ENCODE measurements at places on chromosomes 1 and 21.

DNA sequence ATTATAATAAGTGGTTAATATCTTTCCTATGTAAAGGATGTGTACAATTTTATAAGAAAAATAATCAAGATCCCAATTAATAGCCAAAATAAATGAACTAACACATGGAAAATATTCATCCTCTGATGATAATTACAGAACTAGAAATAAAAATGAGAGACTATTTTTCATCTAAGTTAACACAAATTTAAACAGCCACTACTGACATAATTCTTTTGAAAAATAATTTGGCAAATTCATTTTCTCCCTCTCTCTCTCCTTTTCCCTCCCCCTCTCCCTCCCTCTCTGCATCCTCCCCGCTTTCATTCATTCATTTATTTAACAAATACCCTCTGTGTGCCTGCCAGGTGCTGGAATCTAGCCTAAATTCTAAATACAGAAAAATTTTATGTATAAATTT lies 10.3 kb upstream of the SFPQ start:
- DNase-seq: no peak

- no peak for DNase-seq
These were observed 20.4 kb downstream of the TEX35 start for GRCh38 chr1:178533121-178533946.

- DNase-seq: no peak
These were observed 198.6 kb downstream of the PTPRC start for GRCh38 chr1:198837278-198838021.

DNA sequence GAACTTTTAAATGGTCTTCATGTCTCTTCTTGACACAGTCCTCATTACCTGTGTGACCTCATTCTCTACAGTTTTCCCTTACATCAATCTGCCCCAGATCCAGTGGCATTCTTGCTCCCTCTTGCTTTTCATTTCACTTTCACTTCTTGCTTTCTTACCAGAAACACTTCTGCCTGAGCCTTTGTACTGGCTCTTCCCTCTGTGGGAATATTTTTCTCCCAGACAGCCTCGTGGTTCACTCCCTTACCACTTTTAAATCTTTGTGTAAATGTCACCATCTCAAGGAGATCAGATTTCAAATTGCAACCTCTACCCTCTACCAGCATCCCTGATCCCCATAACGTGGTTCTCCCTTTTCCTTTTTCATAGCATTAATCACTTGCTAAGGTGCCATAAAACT lies 73.2 kb downstream of the DISC1 start:
- DNase-seq: no peak

DNA sequence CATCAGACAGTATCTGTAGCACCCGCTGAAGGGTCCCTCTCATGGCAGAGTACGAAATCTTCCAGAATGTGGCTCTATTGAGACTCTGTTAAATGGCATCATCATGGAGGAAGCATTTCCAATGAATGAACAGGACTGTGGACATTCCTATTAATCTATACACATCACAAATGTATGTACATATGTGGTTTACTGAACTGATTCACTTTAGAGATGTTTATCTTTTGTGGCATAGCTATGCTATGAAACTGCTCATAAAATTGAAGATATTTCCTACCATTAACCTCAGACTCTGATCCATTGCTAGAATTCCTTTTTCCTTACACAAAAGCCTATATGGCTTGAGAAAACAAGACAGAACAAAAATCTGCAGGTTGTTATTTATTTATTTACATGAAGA lies 259.6 kb upstream of the RRP15 start:
- no peak for DNase-seq

DNA sequence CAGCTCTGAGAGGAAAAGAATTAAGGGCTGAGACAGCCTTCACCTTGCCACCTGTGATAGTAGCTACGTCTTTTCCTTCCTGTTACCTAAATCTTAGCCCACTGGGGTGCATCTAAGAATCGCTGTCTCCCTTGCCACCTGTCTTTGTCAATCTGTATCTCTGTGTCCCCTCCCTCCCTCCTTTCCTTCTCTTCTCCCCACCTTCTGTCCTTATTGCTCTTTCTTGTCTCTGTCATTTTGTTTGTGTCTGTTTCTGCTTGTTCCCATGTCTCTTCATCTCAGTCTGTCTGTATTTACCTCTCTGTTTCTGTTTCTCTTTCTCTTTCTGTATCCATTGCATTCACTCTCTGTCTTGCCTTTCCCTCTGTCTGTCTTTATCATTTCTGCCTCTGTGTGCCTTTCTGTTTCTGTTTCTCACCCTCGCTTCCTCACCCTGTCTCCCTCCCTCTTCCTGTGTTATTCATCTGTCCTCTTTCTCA lies 30.2 kb downstream of the SLC22A15 start:
- no peak for DNase-seq

DNA sequence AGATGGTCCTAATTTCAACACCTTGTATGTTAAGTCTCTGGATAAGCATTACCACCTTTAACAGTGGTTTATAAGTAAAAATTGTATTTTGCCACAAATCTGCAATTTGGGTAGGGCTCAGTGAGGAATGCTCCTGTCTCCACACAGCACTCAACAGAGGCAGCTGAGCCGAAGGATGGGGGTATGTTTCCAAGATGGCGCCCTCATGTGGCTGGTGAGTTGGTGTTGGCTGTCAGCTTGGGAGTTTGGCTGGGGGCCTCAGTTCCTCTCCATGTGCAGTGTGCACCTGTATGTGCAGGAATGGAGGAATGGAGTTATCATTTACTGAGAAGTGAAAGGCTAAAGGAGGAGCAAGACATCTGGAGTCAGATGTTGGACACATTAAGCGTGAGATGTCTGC lies 136.8 kb downstream of the GABPA start:
- DNase-seq: no peak
